ENCODE measurements at places on chromosomes 7 and 10.

DNA sequence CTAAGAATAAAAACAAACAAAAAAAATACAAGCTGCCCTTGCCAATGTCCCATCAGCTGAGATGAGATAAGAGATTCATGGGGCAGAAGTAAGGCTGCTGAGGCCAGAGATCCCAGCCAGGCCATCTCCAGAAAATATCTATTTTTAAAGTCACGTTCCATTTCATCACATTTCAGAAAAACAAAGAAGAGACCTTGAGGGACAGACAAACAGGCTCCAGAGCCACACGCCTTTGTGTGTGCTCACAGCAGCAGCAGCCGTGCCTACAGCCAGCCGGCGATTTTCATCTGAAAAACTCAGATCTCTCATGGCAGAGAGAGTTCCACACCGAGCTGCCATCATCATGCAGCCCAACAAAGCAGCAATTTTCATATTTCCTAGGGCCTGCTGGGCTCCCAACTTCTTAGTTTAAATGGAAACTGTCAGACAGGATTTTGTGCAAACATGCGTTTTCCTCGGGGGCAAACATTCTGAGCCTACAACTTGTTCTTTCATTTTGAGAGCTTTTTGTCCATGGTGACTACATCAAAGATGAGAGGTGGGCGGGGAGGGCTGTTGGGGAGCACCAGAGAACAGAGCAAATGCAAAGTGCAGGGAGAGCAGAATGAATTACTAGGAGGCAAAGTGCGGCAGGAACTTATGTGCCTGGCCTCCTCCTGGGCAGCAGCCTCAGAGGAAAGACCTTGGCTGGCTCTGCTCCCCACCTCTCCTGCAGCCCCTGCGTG is 38.8 kb downstream of the DLG5 start:
- no peak for DNase-seq

- DNase-seq = no peak
Measured at GRCh38 chr7:2974093-2974819, 69.4 kb downstream of the CARD11 start.

DNA sequence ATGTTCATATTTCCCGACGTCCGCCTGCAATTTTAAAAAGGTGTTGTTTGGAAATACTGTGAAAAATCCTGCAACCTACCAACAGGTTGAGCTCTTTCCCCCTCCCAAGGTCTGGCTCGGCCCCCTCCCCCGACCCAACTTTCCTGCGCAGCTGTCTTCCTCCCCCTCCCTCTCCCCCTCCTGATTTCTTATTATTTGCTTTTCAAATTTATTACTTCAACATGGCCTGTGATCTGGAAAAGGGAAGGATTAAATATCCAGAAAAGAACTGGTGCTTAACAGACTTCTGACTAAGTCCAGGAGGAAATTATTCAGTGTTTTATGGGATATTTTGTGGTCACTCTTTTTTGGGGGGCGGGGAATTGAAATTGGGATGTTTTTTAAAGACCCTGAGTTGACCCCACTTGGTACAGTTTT is 2.4 kb downstream of the ARID5B start:
- no peak for DNase-seq

DNA sequence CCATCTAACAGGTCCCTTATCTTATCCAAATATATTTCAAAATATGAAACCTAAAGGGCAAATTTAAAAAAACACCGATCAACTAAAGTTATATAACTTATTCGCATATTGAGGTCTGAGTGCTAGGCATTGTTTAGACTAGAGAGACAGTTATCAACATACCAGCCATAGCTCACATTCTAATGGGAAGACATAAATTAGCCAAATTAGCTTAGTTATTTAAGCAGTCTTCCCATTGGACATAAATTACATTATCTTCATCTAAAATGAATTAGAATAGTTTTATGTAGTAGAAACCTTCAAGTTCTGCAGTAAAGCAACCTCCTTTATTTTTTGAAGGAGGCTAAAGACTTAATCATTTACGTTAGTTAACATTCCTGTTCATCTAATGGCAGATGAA is 17.4 kb downstream of the KIF5B start:
- no peak for DNase-seq

All from NCI-H2081 treated with DMSO at 0.1 percent for 48 hours (cell line).